Tibial artery (tissue), 4 donors: ENCODE measurements at places on chromosomes 13 and 19.

DNA sequence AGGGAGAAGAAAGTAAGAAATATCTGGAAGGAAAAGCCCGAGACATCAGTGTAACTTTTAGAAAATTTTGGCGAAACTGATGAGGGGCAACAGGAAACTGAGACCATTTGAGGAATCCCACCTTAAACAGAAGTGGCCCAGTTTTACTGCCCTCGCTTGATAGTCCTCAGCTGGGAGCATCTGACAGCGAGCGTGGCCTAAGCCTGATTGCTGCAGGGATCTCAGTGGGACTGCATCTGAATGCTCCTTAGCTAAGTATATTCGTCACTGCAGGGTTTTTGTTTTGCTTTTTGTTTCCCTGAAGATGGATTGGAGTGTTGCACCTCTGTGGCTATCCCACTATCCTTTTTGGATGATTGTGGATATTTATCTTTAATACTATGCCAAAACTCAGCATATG is 262.7 kb upstream of the KLHL1 start:
- no peak overlapping the region for H3K27ac ChIP-seq
- no peaks in the 10 kb centered on the region for H3K27me3 ChIP-seq
- no peak for DNase-seq
- no peaks in the 10 kb centered on the region for H3K4me1 ChIP-seq
- H3K36me3 ChIP-seq = no peaks in the 10 kb centered on the region

DNA sequence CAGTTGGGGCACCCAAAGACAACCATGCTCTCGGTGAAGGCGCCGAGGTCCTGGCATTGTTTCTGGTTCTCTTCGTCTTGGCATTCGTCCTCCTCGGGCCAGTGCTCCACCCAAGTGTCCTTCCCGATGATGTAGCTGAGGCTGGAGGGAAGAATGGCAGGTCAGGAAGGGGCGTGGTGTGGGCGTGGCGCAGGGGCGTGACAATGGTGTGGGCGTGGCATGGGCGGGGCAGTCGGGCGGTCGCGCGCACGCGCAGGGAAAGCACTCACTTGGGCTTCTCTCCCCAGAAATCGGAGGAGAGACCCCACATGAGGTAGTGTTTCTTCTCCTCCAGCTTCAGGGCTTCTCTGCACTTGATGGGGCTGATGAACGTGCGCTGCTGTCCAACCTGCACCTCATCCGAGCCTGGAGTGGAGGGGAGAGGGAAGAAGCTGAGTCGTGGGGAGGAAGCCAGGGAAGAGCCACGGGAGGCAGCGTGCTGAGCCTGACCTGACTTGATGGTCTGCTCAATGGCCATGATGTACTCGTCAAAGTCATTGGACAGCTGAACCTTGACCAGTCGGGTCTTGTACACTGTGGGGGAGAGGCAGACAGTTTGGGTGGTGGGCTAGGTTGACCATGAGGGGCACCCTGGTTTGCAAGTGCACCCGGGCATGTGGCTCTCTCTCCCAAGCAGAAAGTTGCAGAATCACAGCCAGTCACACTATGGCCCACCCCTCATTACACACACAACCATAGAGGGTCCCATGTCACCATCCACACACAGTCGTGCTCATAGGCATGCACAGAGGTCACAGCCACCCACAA is 8.1 kb upstream of the TNFSF14 start:
- peaks cover 5% of the 10 kb centered on the region for H3K36me3 ChIP-seq
- peaks cover 3% of the 10 kb centered on the region for H3K4me1 ChIP-seq
- peaks cover 29% of the 10 kb centered on the region for H3K27me3 ChIP-seq
- H3K4me3 ChIP-seq = no peak overlapping the region
- no peak for DNase-seq

DNA sequence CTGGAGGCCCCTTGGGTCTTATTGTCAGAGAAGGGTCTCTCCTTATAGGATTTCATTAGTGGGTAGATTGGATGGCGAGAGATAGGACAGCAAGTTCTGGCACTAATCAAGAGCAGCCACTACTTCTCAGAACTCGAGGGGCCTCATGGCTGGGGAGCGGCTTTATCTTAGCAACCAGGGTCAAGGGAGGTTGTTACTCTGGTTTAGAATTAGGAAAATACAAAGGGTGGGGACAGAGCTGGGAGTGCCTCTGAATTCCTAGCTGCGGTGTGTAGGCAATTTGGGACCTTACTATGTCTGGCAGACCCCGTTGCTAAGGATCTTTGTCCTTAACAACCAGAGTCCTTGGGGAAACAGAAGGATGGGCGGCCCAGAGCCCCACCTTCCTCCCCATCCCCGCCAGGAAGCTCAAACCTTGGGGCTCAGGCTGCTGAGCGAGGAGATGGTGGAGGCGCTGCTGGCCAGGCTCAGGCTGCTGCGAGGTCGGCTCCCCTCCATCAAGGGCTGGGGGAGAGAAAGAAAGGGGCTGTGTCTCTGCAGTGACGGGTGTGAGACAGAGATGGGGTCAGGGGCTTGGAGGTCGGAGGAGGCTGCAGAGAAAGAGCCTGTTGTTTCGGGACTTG is 1.2 kb downstream of the PLEKHA4 start:
- H3K27ac ChIP-seq = peak overlapping the region; percentile 85
- H3K27me3 ChIP-seq = no peaks in the 10 kb centered on the region
- peaks cover 18% of the 10 kb centered on the region for H3K4me1 ChIP-seq
- peak overlapping the region; percentile 49 for H3K4me3 ChIP-seq

DNA sequence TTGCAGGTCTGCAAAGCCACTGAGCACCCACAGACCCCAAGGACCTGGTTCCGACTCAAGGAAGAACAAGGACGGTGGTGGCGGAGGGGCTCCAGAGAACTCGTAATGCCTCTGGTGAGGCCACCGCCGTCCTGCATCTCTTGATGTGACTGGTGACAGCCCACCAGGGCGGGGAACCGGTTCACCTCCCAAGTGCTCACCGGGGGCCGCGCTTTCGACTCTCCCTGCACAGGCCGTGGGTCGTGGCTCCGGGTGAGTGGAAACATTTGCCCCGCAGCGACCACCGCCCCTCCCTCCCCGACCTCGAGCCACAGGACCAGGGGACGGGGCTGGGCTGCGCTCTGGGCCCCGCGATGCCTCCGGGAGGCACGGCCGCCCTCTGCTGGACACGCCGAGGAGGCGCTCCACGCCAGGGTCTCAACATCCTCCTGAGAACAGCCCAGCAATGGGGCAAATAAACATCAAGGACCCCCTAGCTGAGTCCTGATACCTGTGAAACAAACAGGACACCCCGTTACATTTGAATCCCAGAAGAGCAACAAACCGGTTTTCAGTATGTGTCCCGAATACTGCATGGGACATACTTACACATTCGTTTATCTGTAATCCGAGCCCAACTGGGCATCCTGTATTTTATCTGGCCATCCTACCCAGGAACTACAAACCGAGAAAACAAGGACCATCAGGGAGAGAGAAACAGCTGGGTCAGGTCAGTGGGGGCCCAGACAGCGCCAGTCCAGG is 3.9 kb upstream of the PLPP2 start:
- H3K27ac ChIP-seq = no peak overlapping the region
- H3K27me3 ChIP-seq = peaks cover 4% of the 10 kb centered on the region
- H3K4me1 ChIP-seq = peaks cover 21% of the 10 kb centered on the region

- H3K4me1 ChIP-seq = no peaks in the 10 kb centered on the region
- no peak overlapping the region for H3K4me3 ChIP-seq
- H3K27ac ChIP-seq = no peak overlapping the region
- peaks cover 5% of the 10 kb centered on the region for H3K36me3 ChIP-seq
These were observed 10.7 kb upstream of the EVI5L start for GRCh38 chr19:7819337-7819736.

- no peaks in the 10 kb centered on the region for H3K36me3 ChIP-seq
- H3K4me1 ChIP-seq = peaks cover 7% of the 10 kb centered on the region
- no peak overlapping the region for H3K4me3 ChIP-seq
- H3K27ac ChIP-seq = no peak overlapping the region
- no peak for DNase-seq
These were observed 102.7 kb downstream of the DCLK1 start for GRCh38 chr13:36028359-36029025.

DNA sequence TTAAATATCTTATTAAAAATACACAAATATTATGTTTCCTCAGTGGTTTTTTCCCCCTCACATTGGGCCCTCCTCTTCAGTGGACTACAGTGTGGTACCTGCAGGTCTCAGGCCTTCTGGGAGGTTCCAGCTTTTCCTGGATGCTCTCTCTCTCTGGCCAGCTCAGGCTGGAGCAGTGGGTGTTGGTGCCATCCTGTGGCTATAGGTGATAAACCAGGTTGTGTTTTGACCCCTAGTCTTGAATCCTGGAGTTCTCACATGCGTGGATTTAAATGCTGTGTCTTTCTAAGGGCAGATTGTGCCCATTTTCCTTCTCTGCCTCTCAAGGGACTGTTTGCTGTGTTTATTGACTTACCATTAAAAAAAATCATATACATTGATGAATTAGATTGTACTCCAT is 41.2 kb upstream of the ZNF527 start:
- H3K4me1 ChIP-seq = peaks cover 7% of the 10 kb centered on the region
- H3K27ac ChIP-seq = no peak overlapping the region
- no peak overlapping the region for H3K4me3 ChIP-seq
- peaks cover 53% of the 10 kb centered on the region for H3K36me3 ChIP-seq
- DNase-seq = no peak

DNA sequence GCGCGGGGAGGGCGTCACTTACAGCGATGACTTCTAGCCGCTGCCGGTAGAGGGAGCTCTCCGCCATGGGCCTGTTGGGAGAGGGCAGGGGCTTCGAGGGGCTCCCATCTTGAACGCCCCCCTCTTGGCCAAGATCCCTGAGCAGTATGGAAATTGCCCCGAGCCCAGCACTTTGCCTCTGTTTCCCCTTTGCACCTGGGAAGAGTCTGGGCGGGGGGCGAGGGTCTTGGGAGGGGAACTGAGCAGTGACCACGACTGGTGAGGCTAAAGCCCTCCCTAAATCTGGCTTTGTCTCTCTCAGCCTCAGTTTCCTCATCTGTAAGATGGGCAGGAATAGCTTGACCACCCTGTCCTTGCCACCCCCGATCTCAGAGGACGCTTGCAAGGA is 2.8 kb downstream of the PALM3 start:
- peaks cover 20% of the 10 kb centered on the region for H3K4me1 ChIP-seq
- H3K27me3 ChIP-seq = peaks cover 65% of the 10 kb centered on the region
- no peak overlapping the region for H3K27ac ChIP-seq

GRCh38 chr19:4814625-4815425 is 16.7 kb downstream of the TICAM1 start:
- H3K36me3 ChIP-seq = peaks cover 37% of the 10 kb centered on the region
- no peaks in the 10 kb centered on the region for H3K27me3 ChIP-seq
- peak overlapping the region; percentile 84 for H3K27ac ChIP-seq
- peaks cover 35% of the 10 kb centered on the region for H3K4me1 ChIP-seq
- no peak overlapping the region for H3K4me3 ChIP-seq

DNA sequence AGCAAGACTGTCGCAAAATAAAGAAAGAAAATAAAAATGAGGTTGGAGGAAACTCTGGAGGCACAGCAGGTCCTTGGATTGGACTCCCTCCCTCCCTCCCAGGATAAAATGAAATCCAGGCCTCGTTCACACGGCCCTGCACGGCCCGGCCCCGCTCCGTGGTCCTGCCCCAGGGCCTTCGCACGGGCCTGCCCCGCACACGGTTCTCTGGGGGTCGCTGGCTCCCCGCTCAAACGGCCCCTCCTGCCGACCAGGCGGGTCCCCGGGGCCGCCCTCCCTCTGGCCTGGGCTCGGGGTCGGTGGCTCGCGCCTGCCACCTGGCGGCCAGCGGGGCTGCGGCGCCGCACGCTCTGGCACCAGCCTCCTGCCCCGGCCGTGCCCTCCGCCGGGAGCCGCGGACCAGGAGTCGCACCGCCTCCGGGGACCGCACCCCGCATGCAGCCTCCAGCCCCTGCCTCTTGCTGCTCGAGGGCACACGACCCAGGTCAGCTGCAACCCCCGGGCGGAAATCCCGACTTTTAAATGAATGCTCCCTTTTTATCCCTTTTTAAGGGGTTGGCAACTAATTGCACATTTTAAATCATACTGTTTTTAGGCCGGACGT is 1.5 kb upstream of the WDR18 start:
- peaks cover 35% of the 10 kb centered on the region for H3K4me1 ChIP-seq
- peak overlapping the region; percentile 87 for H3K27ac ChIP-seq
- no peaks in the 10 kb centered on the region for H3K27me3 ChIP-seq

GRCh38 chr13:39035799-39036198 is 2.1 kb downstream of the PROSER1 start:
- no peaks in the 10 kb centered on the region for H3K36me3 ChIP-seq
- H3K4me3 ChIP-seq = peak overlapping the region; percentile 75
- H3K4me1 ChIP-seq = peaks cover 51% of the 10 kb centered on the region
- DNase-seq = no peak
- H3K27me3 ChIP-seq = no peaks in the 10 kb centered on the region
- H3K27ac ChIP-seq = no peak overlapping the region

DNA sequence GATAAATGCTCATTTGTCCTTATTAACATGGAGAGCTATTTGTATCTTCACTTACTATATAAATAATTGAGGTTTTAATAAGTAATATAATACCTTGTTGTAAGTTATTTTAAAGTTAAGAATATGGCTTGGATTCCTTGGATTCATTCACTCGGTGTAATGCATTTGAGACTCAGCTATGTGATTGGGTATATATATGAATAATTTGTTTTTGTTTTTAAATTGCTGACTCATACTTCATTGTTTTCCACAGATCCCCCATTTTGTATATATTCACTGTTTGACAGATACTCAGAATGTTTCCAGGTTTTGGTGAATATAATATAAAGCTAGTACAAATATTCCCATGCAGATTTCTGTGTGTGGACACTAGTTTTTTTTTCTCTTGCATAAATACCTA is 6.8 kb upstream of the CEACAM18 start:
- DNase-seq = no peak
- no peak overlapping the region for H3K27ac ChIP-seq
- no peak overlapping the region for H3K4me3 ChIP-seq
- H3K27me3 ChIP-seq = peaks cover 30% of the 10 kb centered on the region
- no peaks in the 10 kb centered on the region for H3K4me1 ChIP-seq
- H3K36me3 ChIP-seq = no peaks in the 10 kb centered on the region

DNA sequence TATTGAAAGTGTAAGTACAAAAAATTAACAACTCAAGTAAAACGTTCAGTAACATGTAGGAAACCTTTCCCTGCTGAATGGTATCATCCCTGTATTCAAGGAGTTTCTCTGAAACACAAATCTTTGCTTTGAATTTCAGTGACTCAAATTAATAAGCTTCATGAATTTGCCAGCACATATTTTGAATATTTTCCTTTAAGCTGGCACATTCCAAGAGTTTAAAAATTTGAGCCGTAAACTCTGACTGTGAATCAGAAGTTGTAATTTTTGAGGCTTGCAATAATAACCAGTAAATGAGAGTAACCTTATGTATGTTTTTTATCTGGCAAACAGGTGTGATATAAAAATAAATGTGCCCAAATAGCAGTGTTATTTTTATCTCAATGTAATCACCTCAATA is 1722.6 kb upstream of the PRR20A start:
- H3K36me3 ChIP-seq = no peaks in the 10 kb centered on the region
- H3K27ac ChIP-seq = no peak overlapping the region
- no peak overlapping the region for H3K4me3 ChIP-seq
- no peak for DNase-seq

GRCh38 chr19:40423938-40424337 is 1.9 kb downstream of the SERTAD1 start:
- peaks cover 3% of the 10 kb centered on the region for H3K27me3 ChIP-seq
- H3K36me3 ChIP-seq = peaks cover 13% of the 10 kb centered on the region
- no peak for DNase-seq

DNA sequence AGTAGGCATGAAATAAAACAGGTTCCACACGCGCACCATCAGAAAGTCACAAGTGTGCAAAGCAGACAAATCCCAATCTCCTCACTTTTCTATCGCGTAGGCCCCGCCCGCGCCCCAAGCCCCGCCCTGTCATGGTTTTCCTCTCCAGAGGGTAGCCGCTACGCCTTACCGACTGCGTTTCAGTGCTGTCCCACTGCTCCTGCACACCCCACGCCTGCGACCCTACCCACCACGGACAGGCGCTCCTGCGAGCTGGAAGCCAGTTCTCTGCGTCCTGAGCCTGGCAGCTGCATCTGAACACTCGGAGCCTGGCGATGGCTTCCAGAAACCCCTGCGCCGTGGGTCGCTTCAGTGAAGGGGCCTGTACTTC is 379 bp upstream of the ZNF470 start:
- H3K27me3 ChIP-seq = no peaks in the 10 kb centered on the region
- peaks cover 7% of the 10 kb centered on the region for H3K4me1 ChIP-seq
- H3K27ac ChIP-seq = peak overlapping the region; percentile 90
- peak; percentile 78 for DNase-seq
